ENCODE measurements at places on chromosomes 13 and 19.

DNA sequence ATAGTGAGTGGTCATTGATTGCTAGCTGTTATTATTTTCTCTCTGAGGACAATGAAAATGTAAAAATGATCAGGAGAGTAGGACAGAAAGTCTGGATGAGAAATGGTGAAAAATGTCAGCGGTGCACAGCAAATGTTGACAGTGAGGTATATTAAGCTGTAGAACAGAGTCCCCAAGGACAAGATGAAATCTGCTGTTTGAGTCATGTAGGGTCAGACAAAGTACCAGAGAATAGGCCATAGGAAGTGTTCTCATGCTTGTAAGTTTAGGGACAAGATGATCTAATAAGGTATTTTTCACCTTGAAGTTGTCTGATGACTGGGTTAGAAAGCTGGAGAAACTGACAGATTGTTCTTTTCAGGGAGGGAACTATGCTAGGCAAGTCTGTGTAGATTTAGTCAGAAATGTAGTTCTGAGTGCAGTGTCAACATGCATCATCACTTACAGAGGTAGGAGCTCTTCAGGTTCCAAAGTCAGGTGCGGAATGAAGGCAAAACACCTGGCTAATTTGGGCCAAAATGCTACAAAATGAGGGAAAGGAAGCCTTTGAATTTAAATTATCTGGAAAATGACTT lies 369.3 kb downstream of the DLEU7 start:
- DNase-seq = no peak

GRCh38 chr19:28508666-28509065 lies 704.3 kb downstream of the UQCRFS1 start:
- DNase-seq = no peak

GRCh38 chr19:3359919-3360420 lies 6.4 kb upstream of the NFIC start:
- DNase-seq = peak; percentile 49

DNA sequence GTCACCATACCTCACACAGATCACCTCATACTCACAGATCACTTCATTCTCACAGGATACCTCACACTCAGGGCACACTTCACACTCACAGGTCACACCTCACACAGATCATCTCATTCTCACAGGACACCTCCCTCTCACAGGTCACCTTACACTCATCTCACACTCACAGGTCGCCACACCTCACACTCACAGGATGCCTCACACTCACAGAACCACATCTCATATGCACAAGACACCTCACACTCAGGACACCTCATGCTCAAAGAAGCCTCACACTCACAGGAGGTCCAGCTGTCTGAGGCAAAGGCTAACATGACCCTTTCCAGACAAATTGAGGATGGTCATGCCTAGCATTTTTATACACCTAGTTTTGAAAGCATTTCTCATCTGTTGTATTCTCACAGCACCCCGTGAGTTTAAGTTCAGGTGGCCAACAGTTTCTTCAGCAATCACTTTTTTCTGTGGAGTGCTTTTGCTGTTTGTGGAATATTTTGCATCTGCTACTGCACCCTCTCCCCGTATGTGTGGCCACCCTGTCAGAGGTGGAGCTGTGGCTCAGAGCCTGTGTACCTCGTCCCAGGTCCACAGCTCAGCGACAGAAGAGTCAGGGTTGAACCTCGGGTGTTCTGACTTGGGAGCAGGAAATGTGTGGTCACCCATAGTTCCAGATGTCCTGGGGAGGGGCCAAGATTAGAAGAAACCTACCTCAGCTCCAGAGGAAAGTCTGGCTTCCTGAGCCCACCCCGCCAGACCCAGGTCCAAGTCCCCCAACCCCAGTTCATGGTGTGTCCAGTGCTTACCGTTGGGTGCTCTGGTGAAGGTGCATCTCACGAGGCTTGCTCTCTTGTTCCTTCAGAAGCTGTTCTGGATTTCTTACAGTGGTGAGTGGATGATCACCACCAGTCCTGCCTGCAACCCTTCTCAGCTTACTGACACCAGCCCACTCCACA lies 7.6 kb downstream of the F7 start:
- DNase-seq = no peak

DNA sequence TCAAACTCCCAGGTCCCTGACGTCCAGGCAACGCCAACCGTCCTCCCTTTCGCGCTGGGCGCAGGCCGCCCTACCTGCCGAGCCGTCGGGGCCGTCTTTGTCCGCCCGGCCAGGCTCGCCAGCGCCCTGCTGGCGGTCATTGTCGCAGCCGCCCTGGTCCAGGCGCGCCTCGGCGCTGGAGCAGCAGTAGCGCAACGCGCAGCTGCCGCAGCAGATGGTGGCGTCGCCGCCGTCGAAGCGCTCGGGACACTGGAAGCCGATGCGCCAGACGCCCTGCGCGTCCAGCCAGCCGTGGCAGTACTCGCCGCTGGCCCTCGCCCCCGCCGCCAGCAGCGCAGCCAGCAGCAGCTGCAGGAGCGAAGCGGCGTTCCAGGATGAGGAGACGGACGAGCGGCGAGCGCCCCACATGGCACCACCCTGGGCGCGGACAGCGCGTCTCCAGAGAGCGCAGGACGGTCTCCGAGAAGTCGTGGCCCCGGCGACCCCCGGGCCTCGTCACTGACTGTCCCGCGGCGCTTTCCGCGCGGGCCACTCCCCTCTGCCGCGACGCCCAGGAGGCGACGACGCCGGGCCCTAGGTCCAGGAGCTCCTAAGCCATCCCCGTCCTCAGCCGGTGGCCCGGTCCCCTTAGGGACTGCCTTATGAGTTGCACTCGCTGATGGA lies 1.1 kb downstream of the SHISA2 start:
- peak; percentile 33 for DNase-seq

DNA sequence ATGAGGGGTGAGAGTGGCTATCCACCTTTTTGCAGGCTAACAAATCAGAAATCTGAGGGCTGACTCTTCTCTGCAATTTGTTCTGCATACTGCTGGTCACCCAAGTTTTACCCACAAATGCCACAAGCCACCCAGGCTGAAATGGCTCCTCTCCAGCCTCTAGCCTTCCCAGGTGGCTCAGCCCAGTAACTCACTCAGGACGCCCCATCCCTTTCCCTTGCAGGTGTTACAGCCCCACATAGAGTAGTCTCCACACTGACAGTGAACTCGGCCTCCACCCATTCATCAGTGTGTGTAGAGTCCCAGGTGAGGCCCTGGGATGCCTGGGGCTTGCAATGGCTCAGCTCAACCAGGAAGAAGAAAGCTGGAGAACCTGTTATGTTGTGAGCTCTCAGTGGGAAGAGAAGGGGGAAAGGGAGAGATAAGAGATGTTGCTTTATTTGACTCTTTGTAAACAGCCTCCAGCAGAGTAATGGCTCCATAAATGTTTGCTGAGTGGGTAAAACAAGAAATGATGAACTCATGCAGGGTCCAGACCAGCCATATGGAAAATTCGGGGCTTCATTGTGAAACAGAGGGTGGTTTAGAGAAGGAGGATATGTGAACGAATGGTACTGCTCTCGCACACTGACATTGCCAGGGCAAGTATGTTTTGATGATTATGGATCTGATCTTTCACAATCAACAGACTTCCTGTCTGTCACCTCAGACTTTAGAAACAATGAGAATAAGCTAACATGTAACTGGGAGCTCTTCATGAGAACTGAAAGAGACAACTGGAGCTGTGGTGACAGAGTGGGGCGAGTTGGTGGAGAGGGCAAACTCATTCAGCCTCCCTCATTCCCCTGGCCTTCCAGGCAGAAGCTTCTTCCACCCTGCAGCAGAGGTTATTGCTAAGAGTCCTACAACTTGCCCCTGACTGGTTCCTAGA lies 74.2 kb upstream of the RFC3 start:
- DNase-seq = no peak

- no peak for DNase-seq
Measured at GRCh38 chr13:36857253-36857652, 38.2 kb downstream of the RFXAP start.

DNA sequence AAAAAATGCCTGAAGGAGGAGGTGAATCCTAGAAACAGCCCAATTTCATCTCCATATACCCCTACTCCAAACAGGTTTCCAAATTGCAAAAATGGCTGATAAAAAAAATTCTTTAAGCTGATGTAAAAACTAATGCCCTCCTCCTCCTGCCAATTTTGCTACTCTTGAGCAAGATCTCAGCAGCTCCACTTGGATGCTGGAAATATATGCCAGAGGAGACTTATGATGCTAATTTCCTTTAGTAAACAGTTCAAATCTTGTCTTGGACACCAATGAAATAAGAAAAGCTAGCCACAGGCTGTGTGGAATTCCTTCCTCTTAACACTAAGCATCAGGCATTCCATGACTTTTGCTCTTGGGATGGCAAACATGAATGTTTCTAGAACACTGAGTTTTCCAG lies 67.5 kb downstream of the INSR start:
- DNase-seq = no peak
